ENCODE measurements at places on chromosomes 1 and 21.

DNA sequence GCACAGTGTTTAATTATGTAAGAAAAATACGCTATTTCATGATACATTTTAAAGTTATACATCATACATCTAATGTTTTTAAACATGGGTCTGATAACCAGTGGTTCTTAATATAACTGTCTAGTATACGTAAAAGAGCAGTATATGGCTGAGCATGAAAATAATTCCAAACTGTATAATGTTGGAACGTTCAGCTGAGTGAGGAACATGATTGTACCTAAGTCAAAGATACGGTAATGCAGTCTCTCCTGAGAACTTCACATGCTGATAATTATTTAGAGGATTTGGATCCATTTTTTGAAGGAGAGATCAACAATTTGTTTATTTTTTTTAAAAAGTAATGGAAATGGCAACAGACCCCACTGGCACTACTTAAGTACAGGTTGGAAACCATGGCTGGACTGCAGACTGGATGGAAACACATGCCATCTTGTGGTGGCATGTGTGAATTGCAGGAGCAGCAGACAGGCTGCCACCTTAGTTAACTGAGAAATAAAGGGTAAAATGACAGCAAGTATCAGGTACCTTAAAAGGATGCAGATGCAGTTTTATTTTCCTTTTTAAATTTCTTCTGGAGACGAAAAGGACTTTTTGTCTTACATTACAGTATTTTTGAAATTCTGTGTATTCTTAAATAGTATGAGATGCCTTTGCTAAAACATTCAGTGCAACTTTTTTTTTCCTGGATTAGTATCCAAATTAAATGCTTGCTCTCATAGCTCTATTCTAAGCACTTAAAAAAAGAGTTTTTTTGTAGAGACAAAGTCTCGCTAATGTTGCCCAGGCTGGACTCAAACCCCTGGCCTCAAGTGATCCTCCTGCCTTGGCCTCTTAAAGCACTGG lies 73.8 kb downstream of the MTR start:
- peak; percentile 23 for DNase-seq

DNA sequence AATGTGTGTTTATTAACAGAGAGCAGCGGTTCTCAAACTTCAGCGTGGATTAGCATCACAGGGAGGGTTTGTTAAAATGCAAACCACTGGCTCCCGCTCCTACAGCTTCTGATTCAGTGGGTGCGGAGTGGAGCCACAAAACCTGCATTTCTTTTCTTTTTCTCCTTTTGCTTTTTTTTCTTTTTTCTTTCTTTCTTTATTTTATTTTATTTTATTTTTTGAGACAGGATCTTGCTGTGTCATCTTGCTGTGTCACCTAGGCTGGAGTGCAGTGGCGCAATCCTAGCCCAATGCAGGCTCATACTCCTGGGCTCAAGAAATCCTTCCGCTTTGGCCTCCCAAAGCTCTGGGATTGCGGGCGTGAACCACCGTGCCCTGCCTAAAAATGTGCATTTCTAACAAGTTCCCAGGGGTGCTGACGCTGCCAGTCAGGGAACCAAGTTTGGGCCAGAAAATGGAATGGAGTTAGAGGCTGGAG lies 20.9 kb upstream of the SLC1A7 start:
- DNase-seq = no peak

GRCh38 chr21:17548262-17548661 lies 35.4 kb downstream of the CXADR start:
- no peak for DNase-seq

GRCh38 chr1:28301368-28302174 lies 27.3 kb upstream of the MED18 start:
- no peak for DNase-seq

GRCh38 chr1:39754906-39755504 lies 16.1 kb downstream of the OXCT2 start:
- peak; percentile 100 for DNase-seq

DNA sequence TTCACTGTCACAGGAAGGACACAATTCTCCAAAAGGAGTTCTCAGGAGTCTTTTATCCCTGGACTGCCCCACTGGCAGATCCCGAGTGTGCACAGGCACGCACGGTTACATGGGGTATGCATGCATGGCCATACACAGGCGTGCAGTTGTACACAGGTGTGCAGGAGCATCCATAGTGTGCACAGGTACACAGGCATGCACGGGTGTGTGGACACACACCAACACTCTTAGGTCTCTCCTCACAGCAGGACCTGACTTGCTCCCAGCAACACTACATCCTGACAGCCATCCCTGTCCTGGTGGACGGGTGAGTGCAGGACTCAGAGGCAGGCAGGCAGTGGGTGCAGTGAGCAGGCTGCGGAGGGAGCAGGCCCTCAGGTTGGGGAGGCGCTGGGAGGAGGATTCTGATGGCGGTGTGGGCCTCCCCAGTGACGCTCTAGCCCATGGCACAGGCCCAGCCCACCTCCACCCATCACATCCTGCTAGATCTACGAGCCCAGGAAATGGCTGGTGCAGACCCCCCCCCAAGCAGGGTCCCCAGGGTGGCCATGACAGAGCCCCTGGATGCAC lies 28.4 kb downstream of the SLC19A1 start:
- no peak for DNase-seq

- DNase-seq = no peak
Measured at GRCh38 chr1:15618655-15619525, 1.6 kb downstream of the DDI2 start.

GRCh38 chr1:169697755-169698154 lies 13.7 kb downstream of the SELL start:
- DNase-seq = no peak

DNA sequence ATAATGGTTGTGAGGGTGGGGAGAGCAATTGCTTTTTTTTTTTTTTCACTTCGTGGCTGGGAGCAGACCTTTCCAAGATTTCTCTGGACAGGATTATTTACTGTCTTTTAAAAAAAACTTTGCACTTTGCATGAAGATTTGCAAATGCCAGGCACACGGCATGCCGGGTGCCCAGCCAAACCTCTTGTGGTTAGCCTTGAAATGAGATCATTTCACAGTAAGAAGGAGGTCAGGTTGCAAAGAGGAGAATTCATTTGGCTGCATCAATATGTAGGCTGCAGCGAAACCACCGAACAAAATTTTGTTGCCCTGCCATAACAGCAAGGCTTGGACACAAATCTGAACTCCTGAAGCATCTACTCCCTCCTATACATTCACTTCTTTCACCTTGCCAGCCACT lies 36.5 kb upstream of the KCND3 start:
- DNase-seq = no peak

GRCh38 chr1:38508232-38508631 lies 351.3 kb downstream of the RRAGC start:
- DNase-seq = no peak

DNA sequence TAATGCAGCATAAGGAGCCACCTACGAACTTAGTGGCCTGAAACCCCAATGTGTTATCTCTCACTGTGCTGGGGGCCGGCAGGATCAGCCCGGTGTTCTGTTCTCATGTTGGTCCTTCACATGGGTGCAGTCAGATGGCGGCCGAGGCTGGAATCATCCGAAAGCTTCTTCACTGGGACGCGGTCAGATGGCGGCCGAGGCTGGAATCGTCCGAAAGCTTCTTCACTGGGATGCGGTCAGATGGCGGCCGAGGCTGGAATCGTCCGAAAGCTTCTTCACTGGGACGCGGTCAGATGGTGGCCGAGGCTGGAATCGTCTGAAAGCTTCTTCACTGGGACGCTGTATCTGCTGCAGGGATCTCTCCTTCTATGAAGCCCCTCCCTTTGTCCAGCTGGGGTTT lies 12.6 kb upstream of the PCBP3 start:
- DNase-seq = no peak

DNA sequence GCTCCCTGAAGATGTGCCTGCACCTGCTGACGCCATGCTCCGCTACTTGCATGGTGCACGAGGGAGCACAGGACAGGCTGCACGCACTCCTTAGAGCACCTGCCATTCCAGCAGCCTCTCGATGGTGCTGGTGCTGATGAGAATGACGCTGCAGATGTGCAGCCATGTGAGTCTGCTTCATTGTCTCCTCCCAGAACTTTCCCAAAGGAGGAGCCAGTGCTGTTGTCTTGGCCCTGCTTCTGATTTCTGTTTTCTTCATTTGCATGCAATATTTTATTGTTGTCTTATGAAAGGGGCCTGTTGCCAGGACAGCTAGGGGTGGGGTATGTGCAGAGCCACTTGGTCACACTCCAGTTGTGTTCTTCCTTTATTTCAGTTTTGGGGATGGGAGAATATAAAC lies 70.1 kb downstream of the PCBP3 start:
- DNase-seq = no peak

GRCh38 chr21:41290106-41290799 lies 26.3 kb upstream of the FAM3B start:
- no peak for DNase-seq

Data from NCI-H1694 (cell line).